CD4-positive, alpha-beta T cell treated with Interleukin-15 for 4 hours (primary cell): ENCODE measurements at places on chromosomes 5 and 9.

GRCh38 chr5:156850206-156850751 is at the start of gene PPP1R2B:
Gene PPP1R2B (plus strand): TSS chr5:156850295. CDS start chr5:156850563, 268 bp downstream.
- DNase-seq: no peak

DNA sequence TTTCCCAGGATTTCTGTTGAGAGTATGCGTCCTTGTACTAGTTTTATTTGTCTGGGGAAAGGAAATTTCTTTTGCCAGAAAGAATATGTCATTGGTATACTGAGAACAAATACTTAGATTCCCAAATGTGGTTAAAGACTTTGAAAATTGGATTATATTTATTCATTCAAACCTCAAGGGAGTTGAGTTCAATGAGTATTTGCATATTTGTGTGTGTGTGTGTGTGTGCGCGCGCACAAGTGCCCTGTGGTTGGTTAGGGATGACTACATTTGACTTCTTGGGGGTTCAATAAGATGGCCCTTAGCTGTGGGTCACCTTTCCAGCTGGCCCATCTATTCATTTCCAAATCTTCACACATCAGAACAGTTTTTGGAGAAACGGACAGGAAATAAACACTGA is 4.9 kb downstream of the RXFP3 start:
- no peak for DNase-seq

DNA sequence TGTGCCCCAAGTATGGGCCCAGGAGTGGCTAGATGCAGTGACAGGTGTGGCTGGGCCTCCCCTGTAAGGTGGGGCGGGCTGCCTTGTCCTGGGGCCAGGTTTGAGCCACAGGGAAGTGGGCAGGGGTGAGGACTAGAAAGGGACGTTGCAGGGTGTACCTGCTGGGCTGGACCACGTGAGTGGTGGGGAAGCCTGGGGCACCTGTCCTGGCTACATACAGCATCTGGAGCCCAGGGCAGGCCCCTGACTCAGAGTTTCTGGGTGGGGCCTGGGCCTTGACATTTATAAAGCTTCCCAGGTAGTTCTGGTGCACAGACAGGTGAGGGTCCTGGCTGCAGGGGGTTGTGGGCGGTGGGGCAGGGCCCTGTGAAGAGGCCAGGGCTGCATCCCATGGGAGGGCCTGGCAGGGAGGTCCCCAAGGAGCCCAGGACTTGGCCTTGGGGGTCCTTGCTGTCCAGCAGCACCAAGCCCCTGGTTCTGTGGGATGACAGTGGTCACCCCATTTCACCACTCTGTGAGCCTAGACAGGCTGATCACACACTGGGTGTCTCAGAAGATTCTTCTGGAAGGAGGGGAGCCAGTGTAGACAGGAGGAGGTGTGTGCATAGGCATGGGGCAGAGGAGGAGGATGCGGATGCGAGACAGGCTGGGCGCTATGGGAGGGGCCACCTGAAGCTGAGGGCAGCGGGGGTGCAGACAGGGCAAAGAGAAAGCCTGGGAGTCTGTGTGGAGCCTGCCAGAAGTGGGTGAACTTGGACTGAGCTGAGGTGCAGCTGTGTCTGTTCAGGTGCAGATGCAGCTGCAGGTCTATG is 94.0 kb downstream of the PHF2 start:
- DNase-seq: no peak

DNA sequence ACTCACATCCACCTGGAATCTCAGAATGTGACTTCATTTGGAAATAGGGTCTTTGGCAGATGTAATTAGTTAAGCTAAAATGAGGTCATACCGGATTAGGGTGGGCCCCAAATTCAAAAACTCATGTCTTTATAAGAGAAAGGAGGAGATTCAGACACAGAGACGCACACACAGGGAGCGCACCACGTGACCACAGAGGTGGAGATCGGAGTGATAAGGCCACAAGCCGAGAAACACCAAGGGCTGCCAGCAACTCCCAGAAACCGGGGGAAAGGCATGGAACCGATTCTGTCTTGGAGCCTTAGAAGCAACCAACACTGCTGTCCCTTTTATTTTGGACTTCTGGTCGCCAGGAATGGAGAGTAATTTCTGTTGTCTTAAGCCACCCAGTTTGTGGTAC is 31.8 kb upstream of the LMX1B start:
- no peak for DNase-seq

GRCh38 chr9:79592726-79593493 is 21.1 kb downstream of the TLE4 start:
- DNase-seq: peak; percentile 36

DNA sequence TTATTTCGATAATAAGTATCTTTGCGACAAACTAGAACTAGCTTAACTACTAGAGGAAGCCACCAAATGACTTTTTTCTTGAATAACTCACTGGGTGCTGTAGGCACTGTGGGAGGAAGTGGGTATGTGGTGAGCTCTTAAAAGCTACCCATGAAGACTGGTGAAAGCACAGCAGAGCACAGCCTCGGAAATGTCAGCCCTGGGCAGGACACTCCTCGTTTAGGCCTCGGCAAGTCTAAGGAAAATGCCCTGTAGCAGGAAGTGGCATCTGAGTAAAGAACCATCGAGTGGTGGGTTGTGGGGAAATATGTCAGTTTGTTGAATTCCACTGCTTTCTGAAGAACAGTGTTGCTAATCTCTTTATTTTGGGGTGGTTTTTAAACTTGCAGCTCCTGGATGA is 44.0 kb upstream of the NCS1 start:
- DNase-seq: peak; percentile 85

GRCh38 chr9:127793093-127793708 is 7.4 kb downstream of the CDK9 start:
- DNase-seq: no peak

DNA sequence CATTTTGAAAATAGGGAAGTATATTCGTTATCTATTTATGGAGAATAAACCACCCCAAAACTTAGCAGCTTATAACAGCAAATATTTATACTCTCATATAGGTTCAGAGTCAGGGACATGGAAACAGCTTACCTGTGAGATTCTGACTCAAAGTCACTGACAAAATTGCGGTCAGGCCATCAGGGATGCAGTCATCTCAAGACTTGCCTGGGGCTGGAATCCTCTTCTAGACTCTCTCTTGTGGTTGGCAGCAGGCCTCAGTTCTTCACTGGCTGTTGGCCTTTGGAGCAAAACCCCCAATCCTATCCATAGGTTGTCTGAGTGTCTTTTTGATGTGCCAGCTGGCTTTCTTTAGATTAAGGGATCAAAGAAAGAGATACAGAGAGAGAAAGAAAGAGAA is 275.6 kb downstream of the SEC61B start:
- no peak for DNase-seq

DNA sequence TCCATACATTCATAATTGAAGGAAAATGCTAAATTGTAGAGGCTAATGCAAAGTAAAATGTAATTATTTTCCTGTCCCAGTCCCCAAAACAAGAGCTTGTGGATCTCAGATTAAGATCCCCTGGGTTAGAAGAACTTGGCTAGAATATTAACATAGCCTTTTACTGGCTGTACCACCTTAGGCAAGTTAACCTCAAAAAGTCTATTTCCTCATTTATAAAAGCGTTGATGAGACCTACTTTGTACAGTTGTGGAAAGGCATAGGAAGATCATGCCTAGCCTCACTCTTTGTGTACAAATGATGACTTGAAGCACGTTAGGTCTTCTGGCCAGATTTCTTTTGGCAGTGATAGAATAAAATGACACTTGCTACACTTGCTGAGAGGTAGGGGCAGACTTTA is 97.2 kb downstream of the F2RL2 start:
- no peak for DNase-seq

- DNase-seq: no peak
Observed at GRCh38 chr9:70525519-70525918, 111.1 kb upstream of the KLF9 start.

DNA sequence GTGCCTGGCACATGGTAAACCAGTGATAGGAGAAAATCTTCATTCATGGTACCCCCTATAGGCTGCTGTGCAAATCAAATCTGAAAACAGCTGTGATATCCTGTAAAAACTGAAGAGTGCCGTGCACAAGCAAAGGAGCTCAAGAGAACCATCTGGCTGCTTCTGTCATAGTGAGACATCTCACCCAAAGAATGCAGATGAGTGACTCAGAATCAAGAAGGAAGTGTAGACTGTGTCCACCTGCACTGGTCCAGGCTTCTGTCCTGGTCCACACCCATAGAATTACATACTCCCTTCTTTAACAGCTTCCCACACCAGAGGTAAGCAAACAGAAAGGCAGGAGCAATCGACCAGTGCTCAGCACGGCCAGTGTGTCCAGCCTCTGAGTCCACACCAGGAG is 195.9 kb downstream of the ASTN2 start:
- DNase-seq: no peak

DNA sequence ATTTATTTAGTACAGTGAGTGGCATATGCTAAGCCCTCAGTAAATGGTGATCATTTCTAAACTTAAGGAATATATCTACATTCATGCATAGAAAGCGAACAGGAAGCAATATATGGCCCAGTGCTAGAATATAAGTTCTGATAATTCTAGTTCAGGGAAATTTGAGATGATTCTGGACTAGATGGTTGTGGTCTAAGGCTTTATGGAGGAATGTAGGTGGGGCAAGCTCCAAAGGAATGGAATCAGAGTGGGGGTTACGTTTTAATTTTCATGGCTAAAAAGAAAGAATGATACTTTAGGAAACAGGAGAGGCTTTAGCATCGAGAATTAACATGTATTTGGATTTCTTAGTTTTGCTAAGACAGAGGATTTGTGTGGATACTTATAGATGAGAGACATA is 56.1 kb downstream of the MTREX start:
- DNase-seq: no peak

- DNase-seq: no peak
Observed at GRCh38 chr9:105007143-105007542, 79.2 kb upstream of the ABCA1 start.

DNA sequence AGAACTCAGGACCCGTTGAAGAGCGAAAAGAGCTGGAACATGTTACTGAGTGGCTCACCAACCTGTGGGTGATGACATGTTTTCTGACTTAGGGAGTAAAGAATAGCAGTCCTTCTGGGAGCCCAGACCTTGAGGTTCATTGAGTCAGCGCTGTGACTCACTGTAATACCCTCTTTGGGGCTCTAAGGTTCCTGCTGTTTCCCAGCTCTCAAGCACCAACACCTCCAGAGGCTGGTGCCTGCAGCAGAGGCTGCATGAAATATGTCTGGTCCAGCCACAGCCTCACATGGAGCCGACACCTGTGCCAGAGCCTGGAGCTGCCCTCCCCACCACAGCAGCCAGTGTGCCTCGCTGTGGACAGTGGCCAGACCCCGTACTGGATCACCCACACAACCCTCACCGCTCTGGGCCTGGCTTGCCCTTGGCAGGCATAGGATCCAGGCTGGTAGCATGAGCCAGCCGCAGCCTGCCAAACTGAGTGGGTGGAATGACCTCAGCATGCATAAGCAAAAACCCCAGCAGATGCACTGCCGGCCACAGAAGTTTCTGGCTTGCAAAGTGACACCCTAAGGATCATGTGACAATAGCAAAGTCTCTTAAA is 143.5 kb upstream of the MRPS30 start:
- no peak for DNase-seq

GRCh38 chr5:143343042-143343441 is 60.4 kb downstream of the NR3C1 start:
- no peak for DNase-seq

- DNase-seq: no peak
Observed at GRCh38 chr5:14351086-14351661, 208.0 kb downstream of the TRIO start.
